ENCODE measurements at places on chromosomes 4 and X.
A peak's percentile ranks its signal among the peaks of the same experiment; 100 is the strongest.

DNA sequence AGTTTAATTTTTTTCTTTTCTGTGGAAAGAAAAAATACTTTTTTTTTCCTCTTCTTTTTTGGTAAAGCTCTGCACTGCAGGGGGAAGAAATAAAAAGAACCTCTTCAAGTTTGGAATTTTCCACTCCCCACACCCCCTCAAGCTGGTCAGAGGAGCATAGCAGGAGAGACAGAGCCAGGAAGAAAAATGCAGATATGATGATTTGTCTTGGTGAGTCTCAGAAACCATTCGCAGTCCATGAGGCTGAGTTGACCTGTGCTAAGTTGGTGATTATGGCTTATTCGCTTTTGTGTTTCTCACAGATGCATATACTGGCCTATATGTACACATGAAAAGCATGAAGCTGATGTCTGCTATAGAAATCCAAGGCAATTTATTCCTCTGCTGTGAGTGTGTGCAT lies 205.9 kb downstream of the LDB2 start:
- no peak for DNase-seq

DNA sequence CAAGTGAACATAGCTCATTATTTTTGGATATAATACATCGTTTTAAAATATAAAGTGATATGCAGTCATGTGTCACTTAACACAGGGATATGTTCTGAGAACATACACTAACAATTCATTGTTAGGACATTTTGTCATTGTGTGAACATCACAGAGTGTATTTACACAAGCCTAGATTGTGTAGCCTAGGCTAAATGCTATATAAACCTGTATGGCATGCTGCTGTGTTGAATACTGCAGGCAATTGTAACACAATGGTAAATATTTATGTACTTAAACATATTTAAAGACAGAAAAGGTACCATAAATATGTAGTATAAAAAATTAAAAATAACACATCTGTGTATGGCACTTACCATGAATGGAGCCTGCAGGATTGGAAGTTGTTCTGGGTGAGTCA lies 44.9 kb upstream of the GPRIN3 start:
- no peak for DNase-seq

DNA sequence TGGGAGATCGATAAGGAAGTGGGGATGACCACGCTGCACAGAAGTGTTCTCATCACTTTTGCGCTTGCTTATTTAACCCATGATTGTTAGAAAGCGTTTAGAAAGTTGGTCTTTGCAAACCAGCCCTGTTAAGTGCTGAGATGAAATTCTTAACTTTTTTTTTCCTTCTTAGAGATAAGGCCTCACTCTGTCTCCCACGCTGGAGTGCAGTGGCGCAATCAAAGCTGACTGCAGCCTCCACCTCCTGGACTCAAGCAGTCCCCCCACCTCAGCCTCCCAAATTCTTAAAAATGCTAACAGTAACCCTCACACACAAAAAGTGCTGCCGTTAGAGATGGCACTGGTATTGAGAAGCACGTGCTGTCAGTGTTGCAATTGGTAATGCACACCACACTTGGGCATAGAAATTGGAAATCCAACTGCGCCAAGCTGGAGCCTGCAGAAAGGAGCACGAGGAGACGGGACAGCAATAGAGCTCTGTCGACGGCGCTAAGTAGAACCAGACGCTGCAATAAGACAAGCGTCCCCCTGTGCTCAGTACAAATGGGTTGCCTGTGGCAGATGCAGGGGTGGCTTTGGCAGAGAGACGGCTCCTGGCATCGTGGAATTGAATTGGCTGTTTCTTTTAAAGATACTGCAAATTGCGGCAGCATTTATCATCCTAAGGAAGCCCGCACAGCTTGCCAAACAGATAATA lies 113.4 kb downstream of the TBL1X start:
- DNase-seq: no peak

GRCh38 chr4:74097116-74097515 lies 1.9 kb downstream of the CXCL2 start:
- DNase-seq: no peak

GRCh38 chr4:15498356-15498755 lies 28.7 kb downstream of the CC2D2A start:
- DNase-seq: no peak

DNA sequence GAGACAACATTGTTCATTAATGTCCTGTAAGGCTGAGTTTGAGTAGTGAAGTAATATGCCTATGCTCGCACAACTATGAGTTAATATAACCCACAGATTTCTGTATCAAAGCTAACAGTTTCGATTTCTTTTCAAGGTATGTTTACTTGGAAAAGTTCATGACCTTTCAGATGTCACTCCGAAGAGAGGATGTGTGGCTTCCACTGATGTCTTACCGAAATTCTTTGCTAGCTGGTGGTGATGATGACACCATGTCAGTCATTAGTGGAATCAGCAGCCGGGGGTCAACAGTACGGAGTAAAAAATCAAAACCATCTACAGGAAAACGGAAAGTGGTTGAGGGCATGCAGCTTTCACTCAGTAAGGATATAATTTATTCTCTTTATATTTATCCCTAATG lies 124.9 kb downstream of the STAG2 start:
- DNase-seq: no peak

DNA sequence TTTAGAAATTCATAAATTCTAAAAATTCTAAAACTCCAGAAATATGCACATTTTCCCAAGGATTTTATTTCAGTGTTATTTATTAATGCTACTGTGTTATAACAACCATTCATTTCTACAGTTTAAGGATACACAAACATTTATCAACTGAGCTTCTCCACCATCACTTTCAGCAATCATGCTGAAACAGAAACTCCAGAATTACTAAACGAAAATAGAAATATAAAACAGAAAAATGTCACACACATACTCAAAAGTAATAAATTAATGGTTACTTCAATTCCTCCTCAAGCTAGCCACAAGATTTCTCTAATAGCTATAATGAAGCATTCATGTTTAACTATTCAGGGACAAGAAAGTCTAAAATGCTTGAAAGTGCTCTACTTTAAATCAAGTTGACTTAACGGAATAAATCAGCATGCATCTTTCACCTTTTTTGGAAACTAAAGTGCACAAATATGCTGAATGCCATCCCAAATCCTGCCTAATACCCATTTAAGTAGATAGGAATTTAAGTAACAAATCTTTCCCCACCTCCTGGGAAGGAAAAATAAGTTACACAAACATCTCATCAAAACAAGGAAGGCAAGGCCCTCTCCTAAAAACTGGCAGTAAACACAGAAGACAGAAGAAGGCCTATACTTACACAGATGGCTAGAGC lies 563 bp downstream of the FAM13A start:
- no peak for DNase-seq

DNA sequence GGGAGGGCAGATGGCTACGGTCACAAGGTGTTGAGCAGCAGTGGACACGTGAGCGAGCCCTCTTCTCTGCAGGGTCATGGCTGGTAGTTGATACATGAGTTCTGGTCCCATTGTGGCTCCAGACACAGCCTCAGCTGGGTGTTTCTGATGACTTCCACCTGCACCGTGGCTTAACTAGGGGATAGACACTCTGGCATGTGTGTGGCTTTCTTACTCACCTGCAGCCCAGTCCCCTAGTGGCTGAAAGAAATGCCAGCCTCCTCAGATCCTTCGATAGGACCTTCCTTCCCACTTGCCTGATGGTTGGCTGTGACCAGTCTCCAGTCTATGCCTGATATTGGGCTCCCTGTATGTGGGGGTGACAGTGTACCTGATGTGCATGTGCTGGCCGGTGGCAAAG lies 5.0 kb downstream of the GPR78 start:
- DNase-seq: no peak

DNA sequence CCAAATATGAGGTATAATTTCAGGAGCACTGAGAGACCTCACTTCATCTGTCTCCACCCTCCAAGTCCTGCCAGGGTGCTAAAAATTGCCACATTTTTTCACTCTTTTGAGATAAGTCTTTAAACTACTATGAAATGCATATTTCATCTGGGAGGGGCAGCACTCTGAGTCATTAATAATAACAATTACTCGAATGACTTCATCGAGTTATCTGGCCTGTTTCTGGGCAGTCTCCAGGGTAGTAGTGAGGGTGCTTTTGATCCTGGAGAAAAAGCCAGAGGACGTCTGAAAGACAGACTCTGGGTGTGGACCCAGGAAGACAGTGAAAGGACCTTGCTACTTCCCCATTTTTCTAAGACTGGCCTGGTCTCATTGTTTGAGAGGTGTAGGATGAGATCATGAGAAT lies 42.3 kb upstream of the SRD5A3 start:
- no peak for DNase-seq

GRCh38 chrX:107454302-107454701 lies 4.8 kb downstream of the FRMPD3 start:
- no peak for DNase-seq

DNA sequence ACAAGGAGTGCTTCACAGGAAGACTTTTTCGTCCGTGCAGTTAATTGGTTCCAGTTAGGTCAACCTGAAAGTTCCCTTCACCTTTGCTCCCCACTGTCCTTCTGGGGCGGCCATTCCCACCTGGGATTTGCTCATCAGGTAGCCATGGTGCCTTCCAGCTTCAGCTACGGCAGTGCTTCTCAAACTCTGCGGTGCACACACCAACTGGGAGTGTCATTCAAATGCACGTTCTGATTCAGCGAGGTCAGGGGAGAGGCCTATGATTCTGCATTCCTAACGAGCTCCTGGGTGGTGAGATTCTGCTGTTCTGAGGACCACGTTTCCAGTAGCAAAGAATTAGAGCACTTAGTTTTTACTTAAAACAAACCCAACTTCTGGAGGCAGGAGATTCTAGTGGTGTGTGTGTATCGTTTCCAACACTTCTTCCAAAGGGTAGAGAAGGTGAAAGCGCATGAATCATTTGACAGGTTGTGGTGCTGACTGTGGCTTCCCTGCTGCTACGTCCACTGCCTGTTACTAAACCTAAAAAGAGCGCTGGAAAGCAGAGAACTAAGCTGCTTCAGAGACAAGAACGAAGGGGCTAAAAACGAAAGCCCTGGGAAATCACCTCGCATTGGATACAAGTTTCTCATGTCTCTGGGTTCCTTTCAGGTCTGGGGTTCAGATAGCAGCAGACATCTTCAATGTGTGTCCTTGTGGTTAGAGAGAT lies 4.7 kb upstream of the HELT start:
- no peak for DNase-seq

- no peak for DNase-seq
Measured at GRCh38 chr4:152962150-152962549, 26.0 kb downstream of the FHDC1 start.

DNA sequence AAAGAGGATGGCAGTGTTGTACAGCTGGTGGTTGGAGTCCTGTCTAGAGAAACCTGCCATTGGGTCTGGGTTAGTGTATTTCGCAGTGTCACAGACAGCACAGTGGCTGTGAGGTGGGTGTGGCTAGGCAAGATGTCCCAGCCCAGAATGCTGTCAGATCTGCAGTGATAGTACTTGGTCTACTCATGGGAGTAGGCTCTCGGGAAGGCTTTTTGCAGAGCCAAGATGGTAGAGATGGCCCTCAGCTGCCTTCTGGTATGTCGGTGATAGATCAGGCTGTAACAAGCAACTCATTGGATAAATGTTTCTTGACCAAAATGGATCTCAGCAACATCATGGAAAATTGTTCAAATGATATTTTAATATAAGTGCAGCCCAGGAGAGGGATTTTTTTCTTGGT lies 84.3 kb upstream of the WDR1 start:
- DNase-seq: peak; percentile 0

DNA sequence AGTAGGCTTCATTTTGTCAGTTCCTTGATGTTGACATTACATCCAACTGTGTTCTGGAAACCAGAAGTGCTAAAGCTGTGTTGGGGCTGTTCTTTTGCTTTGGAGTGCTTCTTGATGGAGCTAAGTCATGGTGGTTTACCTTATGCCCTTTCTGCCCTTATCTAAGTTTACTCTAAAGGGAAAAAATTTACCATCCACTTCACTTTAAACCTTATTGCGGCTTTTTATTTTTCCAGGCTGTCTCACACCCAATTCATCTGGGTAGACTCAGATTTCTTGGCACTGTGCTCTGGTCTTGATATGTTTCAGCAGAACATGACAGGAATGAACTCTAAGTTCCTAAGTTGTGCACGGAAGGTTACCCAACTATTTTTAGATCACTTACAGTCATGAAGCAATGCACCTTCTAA lies 104.7 kb upstream of the TTC29 start:
- DNase-seq: no peak

DNA sequence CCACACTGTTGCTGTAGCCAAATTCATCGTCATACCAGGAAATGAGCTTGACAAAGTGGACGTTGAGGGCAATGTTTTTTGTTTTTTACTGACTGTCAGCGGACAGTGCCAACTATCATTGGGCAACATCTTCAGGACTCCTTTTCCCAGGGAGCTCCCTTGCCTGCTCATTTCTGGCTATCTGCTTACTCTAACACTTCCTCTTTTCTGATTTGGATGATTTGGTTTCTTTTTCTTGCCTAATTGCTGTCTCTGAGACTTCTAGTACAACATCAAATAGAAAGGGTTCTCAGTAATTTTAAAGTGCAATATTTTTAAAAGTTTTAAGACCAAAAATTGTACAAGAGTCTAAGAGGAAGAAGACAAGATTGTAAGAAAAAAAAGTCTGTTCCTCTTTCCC lies 92.0 kb upstream of the KLHL4 start:
- DNase-seq: no peak

DNA sequence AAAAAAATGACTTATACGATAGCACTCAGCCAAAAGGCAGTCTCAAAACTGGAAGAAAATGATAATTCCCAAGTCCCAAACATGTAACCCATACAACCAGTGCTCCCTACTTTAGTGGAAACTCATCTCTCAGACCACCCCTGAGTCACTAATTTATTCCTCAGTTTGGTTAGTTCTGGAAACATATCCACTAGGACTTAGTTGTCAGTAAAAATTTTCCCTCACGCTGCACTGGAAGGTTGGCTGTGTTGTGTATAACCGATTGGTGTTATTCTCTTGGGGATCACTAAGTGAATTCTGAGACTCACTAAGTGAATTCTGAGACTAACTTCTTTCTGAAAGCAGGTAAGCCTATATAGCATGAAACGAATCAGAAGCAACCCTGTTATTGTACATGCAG lies 48.5 kb upstream of the GAB1 start:
- no peak for DNase-seq

DNA sequence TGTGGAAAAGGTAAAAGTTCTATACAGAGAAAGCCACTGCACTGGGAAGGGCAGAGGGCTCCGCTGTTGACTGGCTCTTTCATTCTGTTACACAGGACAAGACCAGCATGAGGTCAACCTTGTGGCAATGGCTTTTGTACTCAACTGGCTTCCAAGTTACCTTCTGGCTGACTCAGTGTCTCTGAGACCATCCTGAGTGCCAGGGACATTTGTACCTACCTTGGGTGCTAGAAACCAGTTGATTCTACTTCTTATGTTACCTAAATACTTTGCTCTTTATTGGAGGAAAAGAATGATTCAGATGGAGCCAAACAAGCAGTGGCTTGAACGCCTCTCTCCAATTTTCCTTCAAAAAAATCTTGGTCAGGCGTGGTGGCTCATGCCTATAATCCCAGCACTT lies 123.2 kb downstream of the RBM47 start:
- no peak for DNase-seq

- DNase-seq: no peak
Measured at GRCh38 chr4:109447278-109447677, 13.7 kb downstream of the SEC24B start.

- DNase-seq: no peak
Measured at GRCh38 chrX:68838571-68838910, 9.7 kb downstream of the EFNB1 start.

- no peak for DNase-seq
Measured at GRCh38 chrX:124212622-124213021, 119.8 kb upstream of the TEX13D start.
